ENCODE measurements at places on chromosomes 2 and 18.
A peak's percentile ranks its signal among the peaks of the same experiment; 100 is the strongest.

- DNase-seq: no peak
Observed at GRCh38 chr2:238398577-238398976, 28.1 kb upstream of the ASB1 start.

GRCh38 chr2:73101626-73102256 is 11.0 kb downstream of the RAB11FIP5 start:
- no peak for DNase-seq

DNA sequence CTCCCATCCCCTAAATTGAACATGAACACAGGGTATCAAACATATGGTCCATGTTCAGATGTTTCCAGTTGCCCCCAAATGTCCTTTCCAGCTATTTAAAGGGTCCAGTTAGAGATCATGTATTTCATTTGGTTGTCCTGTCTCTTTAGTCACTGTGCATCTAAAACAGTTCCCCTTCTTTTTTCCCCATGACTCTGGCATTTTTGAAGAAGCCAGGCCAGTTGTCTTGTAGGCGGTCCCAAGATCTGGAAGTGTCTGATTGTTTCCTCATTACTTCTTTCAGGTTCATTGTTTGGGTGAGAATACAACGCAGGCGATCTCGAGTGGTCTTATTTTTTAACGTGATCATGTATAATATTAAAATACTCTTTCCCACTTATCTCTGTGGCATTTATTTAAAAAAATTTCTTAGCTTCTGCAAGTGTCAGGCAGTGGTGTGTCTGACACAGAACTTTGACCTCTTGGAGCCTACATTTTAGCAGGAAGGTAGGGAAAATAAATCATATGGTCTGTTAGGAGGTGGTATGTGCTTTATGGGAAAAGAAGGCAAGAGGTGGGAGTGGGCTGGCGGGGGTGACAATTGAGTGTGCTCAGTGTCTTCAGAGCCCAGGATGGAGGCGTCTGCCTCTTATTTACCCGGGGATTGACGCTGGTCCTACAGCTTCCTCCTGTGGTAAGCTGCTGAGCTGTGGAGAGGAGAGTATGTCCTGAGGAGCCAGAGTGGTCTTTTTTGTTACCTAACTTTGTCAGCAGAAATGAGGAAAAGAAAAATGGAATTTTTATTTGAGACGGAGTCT is 8.1 kb downstream of the RAB31 start:
- DNase-seq: no peak

DNA sequence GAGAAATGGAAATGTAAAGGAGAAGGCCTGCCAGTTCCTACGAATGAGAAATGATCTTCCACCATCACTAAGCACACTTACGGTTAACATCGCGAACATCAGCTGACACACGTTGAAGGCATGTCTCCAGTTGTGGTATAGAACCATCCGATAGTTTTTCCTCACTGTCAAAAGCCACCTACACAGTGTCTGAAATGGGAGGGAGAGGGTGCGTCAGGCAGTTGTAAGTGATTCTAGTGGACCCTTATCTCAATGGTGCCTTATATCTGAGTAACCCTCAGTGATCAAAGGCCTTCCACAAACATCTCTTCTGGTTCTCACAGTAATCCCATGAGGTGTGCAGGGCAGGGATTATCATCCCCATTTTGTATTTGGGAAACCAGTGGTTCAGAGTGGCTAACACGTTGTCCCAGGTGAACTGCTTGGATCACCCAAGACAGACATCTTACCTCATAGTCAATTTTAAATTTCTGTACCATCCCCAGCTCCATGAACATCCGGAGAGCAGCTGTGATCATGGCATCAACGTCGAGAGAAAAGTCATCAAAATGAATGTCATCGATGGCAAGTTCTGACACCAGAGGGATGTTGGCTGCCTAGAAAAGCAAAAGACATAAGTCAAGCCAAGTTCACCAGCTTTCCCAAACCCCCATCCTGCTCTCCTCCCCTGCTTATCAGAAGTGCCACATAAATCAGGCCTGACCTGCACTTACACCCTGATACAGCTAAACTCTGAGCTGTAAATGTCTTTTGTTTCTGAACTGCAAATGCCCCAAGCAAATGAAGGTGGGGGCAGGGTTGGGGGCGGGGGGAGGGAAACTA is 335.2 kb downstream of the AGPS start:
- peak; percentile 60 for DNase-seq

- no peak for DNase-seq
Observed at GRCh38 chr2:54767921-54768320, 44.5 kb downstream of the EML6 start.

DNA sequence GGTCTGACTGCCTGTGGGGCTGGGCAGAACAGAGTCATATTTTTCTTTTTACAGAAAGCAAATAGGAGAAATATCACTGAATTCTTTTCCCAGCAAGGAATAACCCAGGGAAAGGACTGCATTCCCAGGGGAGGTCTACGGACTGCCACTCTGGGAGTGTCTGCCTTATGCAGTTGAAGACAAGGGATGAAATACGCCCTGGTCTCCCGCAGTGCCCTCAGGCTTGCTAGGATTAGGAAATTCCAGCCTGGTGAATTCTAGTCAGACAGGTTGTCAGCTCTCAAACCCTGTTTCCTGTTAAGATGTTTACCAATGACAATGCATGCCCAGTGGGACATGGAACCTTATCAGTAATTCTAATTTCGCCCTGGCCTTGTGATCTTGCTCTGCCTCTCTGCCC is 30.3 kb upstream of the PDK1 start:
- DNase-seq: no peak

- peak; percentile 2 for DNase-seq
Observed at GRCh38 chr2:223169830-223170605, 118.0 kb downstream of the KCNE4 start.

GRCh38 chr2:163658556-163658955 is 77.3 kb downstream of the FIGN start:
- DNase-seq: no peak

GRCh38 chr2:65456064-65456463 is 23.7 kb upstream of the SPRED2 start:
- no peak for DNase-seq

DNA sequence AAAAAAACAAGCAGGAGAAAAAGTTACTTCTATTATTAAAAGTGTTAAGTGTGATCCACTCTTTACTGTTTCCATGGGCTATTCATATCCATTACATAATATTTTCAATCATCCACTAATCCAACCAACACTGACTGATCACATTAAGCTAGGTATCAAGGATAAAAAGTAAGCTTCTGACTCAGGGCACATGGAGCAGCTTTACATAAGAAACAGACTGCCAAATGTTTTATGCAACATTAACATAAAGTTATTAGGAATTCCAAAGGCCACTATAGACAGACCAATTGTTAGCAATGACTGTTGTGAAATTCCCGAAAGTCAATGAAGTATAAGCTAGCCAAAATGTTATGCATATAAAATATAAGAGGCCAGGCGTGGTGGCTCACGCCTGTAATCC is 277.6 kb downstream of the ZEB2 start:
- no peak for DNase-seq

- peak; percentile 37 for DNase-seq
Observed at GRCh38 chr2:55518841-55519165, 715 bp upstream of the CFAP36 start.

Data from lung (tissue), 17 donors.